NCI-H2171 (cell line): ENCODE measurements at places on chromosomes 1 and 21.
A peak's percentile ranks its signal among the peaks of the same experiment; 100 is the strongest.

GRCh38 chr1:37267111-37267835, 207.1 kb upstream of the ZC3H12A start:
- DNase-seq = no peak

GRCh38 chr1:150876119-150876454, 312 bp downstream of the ARNT start:
- peak; percentile 90 for DNase-seq

- DNase-seq = no peak
Measured at GRCh38 chr1:29417147-29417858, 181.0 kb downstream of the PTPRU start.

GRCh38 chr1:203480525-203481084, 5.0 kb downstream of the PRELP start:
- DNase-seq = peak; percentile 28

- DNase-seq = no peak
Measured at GRCh38 chr1:104746994-104747393, 997.3 kb downstream of the AMY1C start.

- no peak for DNase-seq
Measured at GRCh38 chr21:17789656-17790055, 29.5 kb downstream of the C21orf91 start.

- no peak for DNase-seq
Measured at GRCh38 chr1:22949822-22950331, 22.8 kb downstream of the LACTBL1 start.

GRCh38 chr1:16156848-16157495, 1.1 kb upstream of the EPHA2 start:
- no peak for DNase-seq
